ENCODE measurements at places on chromosomes 13 and 19.

- DNase-seq: no peak
- H3K27me3 ChIP-seq: no peaks in the 10 kb centered on the region
- no peaks in the 10 kb centered on the region for H3K4me1 ChIP-seq
- no peaks in the 10 kb centered on the region for H3K36me3 ChIP-seq
- no peak overlapping the region for H3K4me3 ChIP-seq
- no peak overlapping the region for H3K27ac ChIP-seq
These were observed 67.9 kb upstream of the FRY start for GRCh38 chr13:31963631-31964030.

GRCh38 chr13:23695711-23696464, 125.7 kb downstream of the TNFRSF19 start:
- H3K36me3 ChIP-seq: no peaks in the 10 kb centered on the region
- peak; percentile 54 for DNase-seq
- peaks cover 3% of the 10 kb centered on the region for H3K27me3 ChIP-seq
- peak overlapping the region; percentile 78 for H3K27ac ChIP-seq
- H3K4me1 ChIP-seq: peaks cover 19% of the 10 kb centered on the region

DNA sequence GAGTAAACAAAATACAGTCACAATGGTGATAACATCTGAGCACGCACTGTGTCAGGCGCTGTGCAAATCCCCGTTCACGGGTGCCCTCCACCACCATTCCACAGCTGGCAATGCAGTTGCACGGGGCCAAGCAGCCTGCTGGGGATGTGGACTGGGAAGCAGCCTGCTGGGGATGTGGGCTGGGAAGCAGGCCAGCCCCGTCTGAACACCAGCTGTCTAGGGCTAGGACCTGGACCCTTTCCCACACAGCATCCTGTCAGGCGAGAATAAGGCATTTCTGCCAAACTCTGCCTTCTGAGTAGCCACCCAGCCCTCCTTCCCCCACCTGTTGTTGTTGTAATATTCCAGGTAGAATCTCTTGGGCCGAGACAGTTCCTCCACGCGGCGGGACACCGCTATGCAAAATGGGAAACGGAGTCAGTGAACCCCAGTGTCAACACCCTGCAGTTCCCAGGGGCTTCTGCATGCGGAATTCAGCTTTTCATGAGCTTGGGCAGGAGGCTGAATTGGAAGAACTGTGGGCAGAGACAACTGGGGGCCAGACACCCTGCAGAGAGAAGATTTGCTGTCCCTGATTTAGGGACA, 27.8 kb upstream of the MIER2 start:
- no peak for DNase-seq
- no peaks in the 10 kb centered on the region for H3K4me1 ChIP-seq
- no peak overlapping the region for H3K27ac ChIP-seq

GRCh38 chr19:46624958-46625661, at the start of gene PTGIR:
Gene PTGIR, minus strand, starts transcription at chr19:46625089. Its CDS starts 864 bp downstream, at chr19:46624225.
- H3K27me3 ChIP-seq: no peaks in the 10 kb centered on the region
- DNase-seq: no peak
- no peak within 1 kb of the TSS for H3K27ac ChIP-seq
- peaks cover 34% of the 10 kb centered on the region for H3K4me1 ChIP-seq
- H3K4me3 ChIP-seq: peak within 1 kb of the TSS; percentile 6
- H3K36me3 ChIP-seq: no peaks in the 10 kb centered on the region

- DNase-seq: no peak
- H3K36me3 ChIP-seq: no peaks in the 10 kb centered on the region
- H3K27me3 ChIP-seq: peaks cover 15% of the 10 kb centered on the region
These were observed 7.5 kb downstream of the PLA2G4C start for GRCh38 chr19:48102870-48103751.

DNA sequence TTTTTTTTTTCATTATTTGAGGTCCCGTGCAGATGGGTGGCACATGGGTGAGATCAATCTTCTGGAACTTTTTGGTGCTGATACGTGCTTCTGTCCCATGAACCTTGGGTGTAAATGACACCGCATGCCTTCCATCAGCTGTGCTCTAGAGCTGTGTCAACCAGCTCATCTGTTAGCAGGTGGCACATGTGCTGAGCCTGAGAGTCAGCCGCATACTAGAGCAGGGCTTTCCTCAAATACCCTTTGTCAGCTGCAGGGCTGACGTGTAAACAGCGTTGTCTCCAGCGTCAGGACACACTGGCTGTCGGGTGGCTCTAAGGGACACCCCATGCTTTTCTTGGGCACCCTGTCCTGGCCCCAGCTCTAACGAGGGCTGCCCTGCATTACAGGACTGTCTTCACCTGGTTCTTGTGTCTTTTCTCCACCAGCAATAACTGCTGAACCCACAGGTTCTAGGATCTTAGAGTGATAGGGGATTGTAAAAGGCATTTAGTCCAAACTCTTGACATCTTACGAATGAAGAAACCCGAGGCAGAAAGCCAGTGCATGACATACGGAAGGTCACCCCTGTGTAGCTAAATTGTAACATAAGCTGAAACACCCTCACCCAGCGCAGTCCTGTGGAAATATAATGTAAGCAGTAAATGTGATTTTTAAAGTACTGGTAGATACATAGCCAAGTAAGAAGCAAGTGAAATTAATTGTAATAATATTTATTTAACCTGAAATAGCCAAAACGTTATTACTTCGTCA, 119.5 kb downstream of the LRCH1 start:
- H3K36me3 ChIP-seq: no peaks in the 10 kb centered on the region
- H3K4me1 ChIP-seq: peaks cover 13% of the 10 kb centered on the region
- H3K27ac ChIP-seq: no peak overlapping the region

GRCh38 chr19:5925830-5926427, 11.9 kb downstream of the CAPS start:
- H3K4me3 ChIP-seq: no peak overlapping the region
- H3K36me3 ChIP-seq: peaks cover 97% of the 10 kb centered on the region
- no peaks in the 10 kb centered on the region for H3K27me3 ChIP-seq

DNA sequence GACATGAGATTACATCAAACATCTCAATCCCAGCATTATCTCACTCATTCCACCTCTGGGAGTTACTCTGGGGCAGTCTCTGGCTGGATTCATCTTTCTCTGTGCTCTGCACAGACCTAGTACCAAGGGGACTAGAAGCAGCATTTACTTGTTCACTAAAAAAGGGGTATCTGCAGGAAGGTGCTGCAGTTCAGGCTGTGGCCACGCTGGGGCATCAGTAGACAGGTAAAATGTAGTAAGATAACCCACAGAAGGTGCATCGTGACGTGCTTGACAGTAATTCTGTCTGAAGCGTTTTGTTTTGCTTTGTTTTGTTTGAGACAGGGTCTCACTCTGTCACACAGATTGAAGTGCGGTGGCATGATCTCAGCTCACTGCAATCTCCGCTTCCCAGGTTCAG, 29.3 kb downstream of the ZNF564 start:
- no peaks in the 10 kb centered on the region for H3K4me1 ChIP-seq
- no peak overlapping the region for H3K4me3 ChIP-seq
- H3K27ac ChIP-seq: no peak overlapping the region
- no peak for DNase-seq

GRCh38 chr13:77846173-77846572, 72.5 kb downstream of the EDNRB start:
- H3K4me1 ChIP-seq: no peaks in the 10 kb centered on the region
- H3K36me3 ChIP-seq: no peaks in the 10 kb centered on the region
- H3K27ac ChIP-seq: no peak overlapping the region
- no peak overlapping the region for H3K4me3 ChIP-seq
- H3K27me3 ChIP-seq: no peaks in the 10 kb centered on the region
- no peak for DNase-seq

GRCh38 chr13:66469745-66470144, 760.4 kb downstream of the PCDH9 start:
- H3K27ac ChIP-seq: no peak overlapping the region
- H3K36me3 ChIP-seq: no peaks in the 10 kb centered on the region
- H3K27me3 ChIP-seq: no peaks in the 10 kb centered on the region
- H3K4me1 ChIP-seq: no peaks in the 10 kb centered on the region

- H3K4me1 ChIP-seq: no peaks in the 10 kb centered on the region
- no peaks in the 10 kb centered on the region for H3K36me3 ChIP-seq
- no peaks in the 10 kb centered on the region for H3K27me3 ChIP-seq
- H3K27ac ChIP-seq: no peak overlapping the region
- DNase-seq: peak; percentile 34
- no peak overlapping the region for H3K4me3 ChIP-seq
These were observed 121.6 kb upstream of the FRY start for GRCh38 chr13:31909864-31910551.

- H3K36me3 ChIP-seq: no peaks in the 10 kb centered on the region
- no peak overlapping the region for H3K27ac ChIP-seq
- no peak overlapping the region for H3K4me3 ChIP-seq
These were observed 102.4 kb downstream of the KCTD12 start for GRCh38 chr13:76783798-76784197.

- H3K27ac ChIP-seq: no peak overlapping the region
- DNase-seq: no peak
- H3K4me3 ChIP-seq: no peak overlapping the region
- H3K4me1 ChIP-seq: no peaks in the 10 kb centered on the region
These were observed 254.0 kb downstream of the GPC6 start for GRCh38 chr13:93480553-93481106.

- H3K4me1 ChIP-seq: peaks cover 29% of the 10 kb centered on the region
- DNase-seq: no peak
- no peaks in the 10 kb centered on the region for H3K36me3 ChIP-seq
These were observed 489.7 kb downstream of the COG6 start for GRCh38 chr13:40145139-40145538.

DNA sequence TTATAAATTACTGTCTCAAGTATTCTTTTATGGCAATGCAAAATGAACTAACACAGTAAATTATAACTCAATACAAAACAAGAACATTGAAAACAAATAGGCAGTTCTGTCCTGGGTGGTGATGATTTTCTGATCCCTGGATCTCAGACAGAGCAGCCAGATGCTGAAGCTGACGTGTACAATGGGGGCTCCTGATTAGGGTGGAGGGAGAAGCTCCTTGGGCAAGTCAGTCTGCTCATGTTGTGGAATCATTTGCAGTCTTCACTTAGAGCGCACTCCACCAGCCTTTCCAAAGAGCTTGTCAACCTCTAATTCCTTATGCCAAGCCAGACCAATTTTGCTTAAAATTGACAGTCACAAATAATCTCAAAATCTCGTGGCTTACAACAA, 21.6 kb downstream of the FXYD5 start:
- peaks cover 30% of the 10 kb centered on the region for H3K4me1 ChIP-seq
- no peak overlapping the region for H3K27ac ChIP-seq
- no peak for DNase-seq
- H3K4me3 ChIP-seq: no peak overlapping the region
- H3K27me3 ChIP-seq: no peaks in the 10 kb centered on the region
- H3K36me3 ChIP-seq: no peaks in the 10 kb centered on the region

- H3K4me1 ChIP-seq: no peaks in the 10 kb centered on the region
- H3K27ac ChIP-seq: no peak overlapping the region
- H3K27me3 ChIP-seq: no peaks in the 10 kb centered on the region
- H3K36me3 ChIP-seq: no peaks in the 10 kb centered on the region
These were observed 9.5 kb downstream of the LGALS7 start for GRCh38 chr19:38763795-38764220.

DNA sequence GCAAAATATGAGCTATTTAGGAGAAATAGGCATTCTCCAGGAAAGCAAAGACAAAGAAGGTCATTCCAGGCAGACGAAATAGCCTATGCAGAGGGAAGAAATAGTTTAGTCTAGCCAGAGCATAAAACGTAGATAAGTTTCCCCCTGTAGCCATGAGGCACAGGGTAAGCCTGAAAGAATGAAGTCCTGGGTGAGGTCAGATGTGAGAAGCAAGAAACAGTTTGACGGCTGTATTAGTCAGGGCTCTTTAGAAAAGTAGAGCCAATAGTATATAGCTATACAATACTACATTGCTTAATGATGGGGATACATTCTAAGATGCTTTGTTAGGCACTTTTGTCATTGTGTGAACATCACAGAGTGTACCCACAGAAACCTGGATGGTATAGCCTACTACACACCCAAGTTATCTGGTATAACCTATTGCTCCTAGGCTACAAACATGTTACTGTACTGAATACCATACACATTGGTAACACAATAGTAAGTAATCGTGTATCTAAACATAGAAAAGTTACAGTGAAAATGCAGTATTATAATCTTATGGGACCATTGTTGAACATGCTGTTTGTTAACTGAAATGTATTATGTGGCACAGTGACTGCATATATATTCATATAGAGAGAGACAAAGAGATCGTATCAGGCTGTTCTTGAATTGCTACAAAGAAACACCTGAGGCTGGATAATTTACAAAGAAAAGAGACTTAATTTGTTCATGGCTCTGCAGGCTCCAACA, 59.3 kb upstream of the WDFY2 start:
- no peaks in the 10 kb centered on the region for H3K36me3 ChIP-seq
- H3K4me3 ChIP-seq: no peak overlapping the region
- H3K27ac ChIP-seq: no peak overlapping the region
- no peaks in the 10 kb centered on the region for H3K27me3 ChIP-seq
- DNase-seq: no peak

- no peak overlapping the region for H3K4me3 ChIP-seq
- H3K36me3 ChIP-seq: no peaks in the 10 kb centered on the region
- H3K4me1 ChIP-seq: peaks cover 24% of the 10 kb centered on the region
- H3K27ac ChIP-seq: no peak overlapping the region
- DNase-seq: no peak
These were observed 25.5 kb upstream of the FXYD3 start for GRCh38 chr19:35090160-35090505.

GRCh38 chr13:95323930-95324662, 22.8 kb upstream of the ABCC4 start:
- H3K4me3 ChIP-seq: no peak overlapping the region
- no peaks in the 10 kb centered on the region for H3K27me3 ChIP-seq
- no peak overlapping the region for H3K27ac ChIP-seq
- H3K36me3 ChIP-seq: no peaks in the 10 kb centered on the region

DNA sequence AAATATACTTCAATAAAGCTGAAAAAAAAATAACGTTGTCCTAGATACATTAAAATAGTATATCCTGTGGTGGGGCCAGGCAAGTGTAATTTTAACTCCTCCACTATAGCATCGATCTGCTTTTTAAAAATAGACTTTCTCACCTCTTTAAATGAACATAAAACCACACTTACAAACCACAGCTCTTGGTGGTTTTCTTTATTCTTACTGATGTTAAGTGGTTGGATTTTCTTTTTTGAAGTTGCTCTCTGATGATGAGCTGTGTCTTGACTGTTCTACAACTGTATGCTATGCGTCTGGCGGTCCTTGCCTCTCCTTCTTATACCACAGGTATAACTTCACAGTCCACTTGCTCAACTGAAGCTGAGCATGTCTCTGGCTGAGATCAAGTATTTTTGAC, 721.5 kb upstream of the KLHL1 start:
- H3K4me1 ChIP-seq: no peaks in the 10 kb centered on the region
- no peaks in the 10 kb centered on the region for H3K36me3 ChIP-seq
- DNase-seq: no peak
- H3K27ac ChIP-seq: no peak overlapping the region

- peaks cover 8% of the 10 kb centered on the region for H3K4me1 ChIP-seq
- peak; percentile 20 for DNase-seq
- H3K4me3 ChIP-seq: no peak overlapping the region
- no peak overlapping the region for H3K27ac ChIP-seq
- H3K36me3 ChIP-seq: peaks cover 47% of the 10 kb centered on the region
These were observed 45.5 kb upstream of the C13orf46 start for GRCh38 chr13:114019367-114019766.

- DNase-seq: no peak
- H3K27me3 ChIP-seq: no peaks in the 10 kb centered on the region
- no peak overlapping the region for H3K4me3 ChIP-seq
- no peaks in the 10 kb centered on the region for H3K4me1 ChIP-seq
These were observed 1202.8 kb downstream of the DIAPH3 start for GRCh38 chr13:58960888-58961287.
